CD4-positive, alpha-beta T cell (primary cell): ENCODE measurements at places on chromosomes 5 and 9.

- DNase-seq, result no peak
These were observed 20.2 kb upstream of the MTAP start for GRCh38 chr9:21782205-21782604.

DNA sequence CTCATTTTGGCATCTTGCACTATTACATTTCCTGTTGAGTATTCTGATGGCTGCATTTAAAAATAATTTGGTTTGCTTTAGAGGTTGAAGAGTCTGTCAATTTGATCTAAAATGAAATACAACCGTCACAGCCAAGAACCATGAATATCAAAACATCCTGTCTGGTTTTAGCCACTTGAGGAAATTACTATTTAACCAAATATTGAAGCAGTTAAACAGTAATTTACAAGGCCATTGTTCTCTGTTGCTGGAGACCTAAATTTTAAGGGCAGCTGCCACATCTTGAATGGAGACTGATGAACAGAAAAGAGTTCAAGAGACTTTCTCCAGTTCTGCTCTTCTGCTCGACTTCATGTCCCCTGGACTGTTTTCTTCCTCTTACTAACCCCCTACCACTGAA is 549.4 kb downstream of the LRRC70 start:
- no peak for DNase-seq

- no peak for DNase-seq
These were observed 2.2 kb downstream of the DNAJB5 start for GRCh38 chr9:34991607-34992375.

DNA sequence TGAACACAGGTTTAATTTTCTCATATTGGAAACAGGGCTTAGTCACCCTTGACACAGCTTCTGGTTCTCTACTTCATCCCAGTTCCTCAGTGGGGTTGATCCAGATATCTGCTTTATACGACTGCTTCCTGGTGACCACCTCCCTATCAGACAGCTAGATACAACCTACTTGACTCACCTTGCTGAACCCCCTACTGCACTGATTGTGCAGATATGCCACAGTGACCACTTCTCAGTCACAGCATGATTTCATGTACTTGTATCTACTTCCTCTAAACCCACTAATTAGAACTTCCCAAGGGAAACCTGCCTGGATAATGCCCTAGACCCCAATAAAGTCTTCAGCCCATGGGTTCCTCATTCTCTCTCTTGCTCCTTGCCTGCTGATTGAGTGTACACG is 18.4 kb upstream of the RFK start:
- DNase-seq, result no peak

DNA sequence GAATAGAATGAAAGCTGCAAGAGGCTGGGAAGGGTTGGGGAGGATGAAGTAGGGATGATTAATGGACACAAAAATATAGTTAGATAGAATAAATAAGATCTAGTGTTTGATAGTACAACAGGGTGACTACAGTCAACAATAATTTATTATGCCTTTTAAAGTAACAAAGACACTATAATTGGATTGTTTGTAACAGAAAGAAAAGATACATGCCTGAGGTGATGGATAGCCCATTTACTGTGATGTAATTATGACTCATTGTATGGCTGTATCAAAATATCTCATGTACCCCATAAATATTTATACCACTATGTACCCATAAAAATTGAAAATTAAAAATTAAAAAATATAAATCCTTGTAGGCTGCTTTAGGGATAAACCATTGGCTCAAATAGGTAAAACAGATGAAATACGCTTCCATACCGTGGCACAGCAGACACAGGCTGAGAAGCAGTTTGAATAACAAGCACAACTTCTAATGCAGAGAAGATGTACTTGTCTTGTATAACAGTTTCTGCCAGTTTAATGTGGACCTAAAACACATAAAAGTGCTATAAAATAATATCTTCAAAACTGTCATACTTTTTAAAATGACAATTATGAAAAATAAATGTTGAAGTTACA is 34.9 kb downstream of the APBA1 start:
- no peak for DNase-seq

GRCh38 chr9:124267271-124267807 is 9.6 kb downstream of the NEK6 start:
- no peak for DNase-seq

DNA sequence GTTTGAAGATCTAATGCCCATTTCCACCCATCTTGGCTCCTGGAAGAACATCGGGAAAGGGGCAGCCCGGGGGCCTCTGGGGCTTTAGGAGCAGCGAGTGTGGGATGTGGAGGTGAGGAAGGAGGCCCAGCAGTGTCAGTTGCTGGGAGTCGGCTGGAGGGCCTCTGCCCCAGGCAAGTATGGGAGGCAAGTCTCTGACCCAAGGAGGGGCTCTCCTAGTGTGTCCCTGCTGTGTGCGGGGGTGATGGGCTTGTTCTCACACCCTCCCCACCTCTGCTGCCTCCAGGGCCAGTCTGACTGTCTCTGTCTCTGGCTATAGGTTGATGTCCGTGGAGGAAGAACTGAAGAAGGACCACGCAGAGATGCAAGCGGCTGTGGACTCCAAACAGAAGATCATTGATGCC is 129.7 kb downstream of the DAB2IP start:
- DNase-seq, result no peak

GRCh38 chr5:164207646-164208045 is 702.2 kb downstream of the MAT2B start:
- DNase-seq, result no peak

- no peak for DNase-seq
These were observed 59.4 kb upstream of the NEK6 start for GRCh38 chr9:124198331-124198730.

DNA sequence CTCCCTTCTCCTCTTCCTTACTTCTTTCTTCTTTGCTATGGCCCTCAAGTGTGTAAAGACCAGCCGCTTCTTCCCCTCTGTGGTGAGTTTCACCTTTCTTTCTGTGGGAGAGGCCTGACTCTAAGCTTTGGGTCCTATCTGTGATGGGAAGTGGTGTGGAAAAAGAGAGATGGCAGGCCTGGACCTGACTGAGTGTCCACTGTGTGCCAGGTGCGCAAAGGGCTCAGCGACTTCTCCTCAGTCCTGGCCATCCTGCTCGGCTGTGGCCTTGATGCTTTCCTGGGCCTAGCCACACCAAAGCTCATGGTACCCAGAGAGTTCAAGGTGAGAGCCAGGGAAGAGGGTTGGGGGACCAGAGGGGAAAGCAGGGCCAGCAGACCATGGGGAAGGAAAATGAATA is 5.9 kb downstream of the SLC4A9 start:
- DNase-seq, result no peak

GRCh38 chr5:145499483-145499882 is 335.7 kb downstream of the PRELID2 start:
- no peak for DNase-seq

DNA sequence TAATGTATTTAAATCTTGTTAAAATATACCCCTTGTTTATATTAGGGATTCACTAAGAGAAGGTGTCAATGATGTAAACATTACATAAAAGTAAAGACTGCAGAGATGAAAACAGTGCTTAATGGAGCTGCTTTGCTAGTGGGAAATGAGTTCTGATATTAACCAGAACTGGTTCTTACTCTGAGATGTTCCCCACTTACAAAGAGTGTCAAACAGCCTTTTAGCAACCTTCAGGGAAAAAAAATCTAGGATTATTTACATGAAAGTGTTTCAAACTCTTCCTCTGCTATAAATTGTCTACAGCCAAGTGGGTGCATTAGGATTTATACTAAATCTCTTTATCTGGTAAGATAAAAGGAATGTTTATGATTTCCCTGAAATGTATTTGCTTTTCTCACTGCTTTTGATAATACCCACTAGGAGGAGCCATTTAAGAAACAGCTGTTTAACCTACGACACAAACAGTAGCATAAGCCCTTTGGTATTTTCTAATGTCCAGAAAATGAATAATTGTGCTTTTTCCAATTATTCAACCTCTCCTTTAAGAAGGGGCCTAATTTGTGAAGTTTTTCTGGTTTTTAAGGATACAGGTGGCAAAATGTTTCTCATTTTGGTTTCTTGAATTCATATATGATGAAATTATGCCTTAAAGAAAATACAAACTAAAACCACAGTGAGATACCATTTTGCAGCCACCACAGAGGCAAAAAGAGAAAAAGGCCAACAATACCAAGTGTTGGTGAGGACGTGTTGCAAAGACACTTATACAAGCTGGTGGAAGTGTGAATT is 186.3 kb downstream of the TLE4 start:
- peak; percentile 15 for DNase-seq

GRCh38 chr9:130382636-130383349 is 62.0 kb upstream of the ASS1 start:
- no peak for DNase-seq

GRCh38 chr9:125374443-125375309 is 113.0 kb downstream of the GAPVD1 start:
- peak; percentile 52 for DNase-seq

DNA sequence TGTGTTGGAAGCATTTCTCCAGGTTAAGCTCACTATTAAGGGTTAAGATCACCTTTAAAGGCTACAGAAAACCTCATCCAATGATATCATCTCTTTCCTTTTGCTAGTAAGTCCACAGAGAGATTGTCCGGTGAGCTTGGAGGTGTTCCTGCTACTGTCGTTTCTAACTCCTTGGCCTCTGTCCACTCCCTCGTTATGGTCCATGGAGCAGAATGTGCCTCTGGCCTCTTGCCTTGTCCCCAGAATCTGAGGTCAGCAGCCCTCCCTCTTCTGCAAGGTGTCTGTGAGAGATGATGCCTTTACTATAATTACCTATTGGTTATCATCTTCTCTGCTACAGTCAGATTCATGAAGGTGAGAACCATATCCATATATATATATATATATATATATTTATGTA is 15.0 kb downstream of the ORM2 start:
- no peak for DNase-seq

- no peak for DNase-seq
These were observed 120.7 kb upstream of the APC start for GRCh38 chr5:112616812-112617547.

DNA sequence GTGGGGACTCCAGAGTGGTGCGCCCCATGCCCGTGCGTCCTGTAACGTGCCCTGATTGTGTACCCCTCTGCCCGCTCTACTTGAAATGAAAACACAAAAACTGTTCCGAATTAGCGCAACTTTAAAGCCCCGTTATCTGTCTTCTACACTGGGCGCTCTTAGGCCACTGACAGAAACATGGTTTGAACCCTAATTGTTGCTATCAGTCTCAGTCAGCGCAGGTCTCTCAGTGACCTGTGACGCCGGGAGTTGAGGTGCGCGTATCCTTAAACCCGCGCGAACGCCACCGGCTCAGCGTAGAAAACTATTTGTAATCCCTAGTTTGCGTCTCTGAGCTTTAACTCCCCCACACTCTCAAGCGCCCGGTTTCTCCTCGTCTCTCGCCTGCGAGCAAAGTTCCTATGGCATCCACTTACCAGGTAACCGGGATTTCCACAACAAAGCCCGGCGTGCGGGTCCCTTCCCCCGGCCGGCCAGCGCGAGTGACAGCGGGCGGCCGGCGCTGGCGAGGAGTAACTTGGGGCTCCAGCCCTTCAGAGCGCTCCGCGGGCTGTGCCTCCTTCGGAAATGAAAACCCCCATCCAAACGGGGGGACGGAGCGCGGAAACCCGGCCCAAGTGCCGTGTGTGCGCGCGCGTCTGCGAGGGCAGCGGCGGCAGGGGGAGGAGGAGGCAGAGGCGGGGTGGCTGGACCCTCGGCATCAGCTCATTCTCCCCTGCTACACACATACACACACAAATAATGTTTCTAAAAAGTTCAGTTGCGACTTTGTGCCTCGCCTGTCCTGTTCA is 668 bp downstream of the GLIS3 start:
- peak; percentile 10 for DNase-seq

DNA sequence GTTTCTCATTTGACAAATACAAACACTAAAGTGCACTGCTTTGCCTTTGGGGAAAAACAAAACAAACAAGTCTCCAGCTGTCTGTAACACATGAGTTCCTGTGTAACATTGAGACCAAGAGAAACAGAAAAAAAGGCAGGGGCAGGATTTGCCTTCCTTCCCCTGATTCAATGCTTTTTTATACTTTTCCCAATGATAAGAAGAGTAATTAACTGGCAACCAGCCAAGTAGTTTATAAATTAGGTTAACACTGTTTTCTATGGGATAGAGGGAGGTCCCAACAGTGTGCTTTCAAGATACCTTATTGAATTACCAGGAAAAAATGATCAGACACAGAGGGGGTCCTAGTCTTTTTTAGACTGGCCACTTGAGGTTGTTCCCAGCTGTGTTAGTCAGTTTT is 346.8 kb downstream of the TRIM36 start:
- DNase-seq, result no peak

DNA sequence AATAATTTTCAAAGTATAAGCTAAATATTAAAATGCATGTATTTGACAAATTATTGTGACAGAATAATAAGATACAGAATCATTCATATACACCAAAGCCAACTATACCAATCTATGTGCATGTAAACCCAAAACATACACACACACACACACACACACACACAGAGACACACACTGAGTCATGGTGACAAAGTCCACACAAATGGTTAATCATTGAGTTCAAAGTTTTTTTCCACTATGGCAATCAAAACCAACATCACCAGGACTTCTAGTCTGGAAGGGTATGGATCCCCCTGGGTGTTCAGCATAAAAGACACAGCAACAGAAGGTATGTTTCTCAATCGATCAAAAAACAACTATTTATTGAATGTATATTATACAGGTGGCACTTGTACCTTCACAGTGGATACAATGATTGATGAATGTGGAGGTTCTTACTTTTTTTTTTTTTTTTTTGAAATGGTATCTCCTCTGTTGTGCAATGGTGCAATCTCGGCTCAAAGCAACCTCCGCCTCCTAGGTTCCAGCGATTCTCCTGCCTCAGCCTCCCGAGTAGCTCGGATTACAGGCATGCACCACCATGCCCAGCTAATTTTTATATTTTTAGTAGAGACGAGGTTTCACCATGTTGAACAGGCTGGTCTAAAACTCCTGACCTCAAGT is 137.0 kb downstream of the PDE4D start:
- no peak for DNase-seq

DNA sequence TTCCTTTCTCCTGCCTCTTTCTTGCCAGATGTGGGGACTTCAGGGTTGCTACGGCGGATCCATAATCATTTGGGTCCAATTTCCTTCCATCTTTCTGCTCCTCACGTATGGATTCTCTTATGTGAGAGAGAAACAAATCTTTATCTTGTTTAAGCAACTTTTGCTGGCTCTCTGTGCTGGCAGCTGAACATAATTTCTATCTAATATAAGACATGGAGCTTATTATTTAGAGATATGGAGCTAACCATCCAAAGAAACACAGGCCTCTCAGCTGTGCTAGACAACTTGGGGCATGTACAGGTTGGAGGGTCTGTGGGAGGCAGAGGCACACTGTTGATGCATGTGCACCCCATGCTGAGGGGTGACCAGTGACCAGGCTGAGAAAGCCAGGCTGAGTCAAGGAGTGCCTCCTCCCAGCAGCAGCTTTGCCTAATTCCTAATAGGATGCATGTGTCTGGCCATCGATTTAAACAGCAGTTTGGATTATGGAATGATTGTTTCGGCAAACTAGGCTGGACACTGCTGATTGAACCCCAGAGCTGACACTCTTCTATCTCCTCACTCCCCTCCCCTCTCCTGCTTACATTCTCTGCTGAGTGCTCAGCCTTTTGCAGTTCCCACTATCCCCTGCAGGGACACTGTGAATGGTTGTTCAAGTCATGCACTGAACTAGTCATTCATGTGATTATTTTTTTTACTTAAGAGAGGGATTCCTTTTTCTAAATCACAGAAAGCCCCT is 195.8 kb downstream of the ERCC6L2 start:
- no peak for DNase-seq
